Activated naive CD8-positive, alpha-beta T cell treated with anti-CD3 and anti-CD28 coated beads for 36 hours (primary cell): ENCODE measurements at places on chromosomes 12 and 14. TPM values are rescaled to one million over a fixed set of nuclear protein-coding genes. Genes with fewer than 3 reads are reported as not detected.

DNA sequence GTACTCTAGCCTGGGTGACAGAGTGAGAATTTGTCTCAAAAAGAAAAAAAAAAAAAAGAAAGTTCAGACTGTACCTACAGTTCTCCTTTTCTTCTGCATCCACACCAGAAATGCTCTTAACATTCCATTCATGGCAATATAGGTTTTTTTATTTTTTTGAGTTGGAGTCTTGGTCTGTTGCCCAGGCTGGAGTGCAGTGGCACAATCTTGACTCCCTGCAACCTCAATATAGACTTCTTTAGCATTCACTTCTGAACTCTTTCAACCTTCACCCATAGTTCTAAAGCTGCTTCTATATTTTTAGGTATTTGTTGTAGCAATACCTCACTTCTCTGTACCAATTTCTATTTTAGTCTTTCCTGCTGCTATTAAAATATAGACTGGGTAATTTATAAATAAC is 1095.7 kb downstream of the FLRT2 start:
- no peak overlapping the region for H3K4me3 ChIP-seq
- H3K36me3 ChIP-seq: no peaks in the 10 kb centered on the region
- H3K27ac ChIP-seq: no peak overlapping the region
- no peaks in the 10 kb centered on the region for H3K4me1 ChIP-seq
- no peaks in the 10 kb centered on the region for H3K27me3 ChIP-seq
- DNase-seq: no peak

GRCh38 chr12:57693317-57693658 is 644 bp upstream of the OS9 start:
- H3K27ac ChIP-seq: no peak overlapping the region
- H3K4me1 ChIP-seq: no peaks in the 10 kb centered on the region
- DNase-seq: no peak
- peaks cover 4% of the 10 kb centered on the region for H3K27me3 ChIP-seq
- no peak overlapping the region for H3K4me3 ChIP-seq

Gene CIT
- 42.4 TPM for total RNA-seq

Gene TAS2R13
- 0.12 TPM for total RNA-seq

Gene GRIP1
- total RNA-seq: 3.4 TPM

Gene MYO1H
- not detected for total RNA-seq

- H3K27ac ChIP-seq: peak overlapping the region; percentile 98
- peaks cover 53% of the 10 kb centered on the region for H3K4me1 ChIP-seq
- H3K27me3 ChIP-seq: no peaks in the 10 kb centered on the region
- DNase-seq: peak; percentile 69
These were observed 109.4 kb downstream of the ARF6 start for GRCh38 chr14:50001999-50002925.

DNA sequence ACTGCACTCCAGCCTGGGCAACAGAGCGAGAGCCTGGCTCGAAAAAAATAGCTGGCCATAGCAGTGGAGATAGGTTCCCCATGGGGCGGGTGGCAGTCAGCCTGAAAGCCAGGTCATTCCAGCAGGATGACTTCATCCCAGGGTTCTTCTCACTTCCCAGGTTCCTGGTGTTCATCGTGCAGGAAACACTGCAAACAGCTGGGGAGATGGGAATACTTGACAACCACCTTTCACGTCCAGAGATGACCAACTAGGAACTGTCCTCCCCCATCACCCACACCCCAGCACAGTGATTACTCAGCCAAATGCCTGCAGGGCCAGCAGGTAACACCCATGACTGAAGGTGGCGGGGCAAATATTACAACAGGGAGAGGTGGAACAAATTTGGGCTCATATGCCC is 1.7 kb downstream of the VSIG10 start:
- H3K4me3 ChIP-seq: no peak overlapping the region
- H3K36me3 ChIP-seq: no peaks in the 10 kb centered on the region
- no peak for DNase-seq
- peaks cover 6% of the 10 kb centered on the region for H3K4me1 ChIP-seq
- no peak overlapping the region for H3K27ac ChIP-seq

Gene METAP2
- total RNA-seq: 168 TPM

- peak overlapping the region; percentile 44 for H3K4me3 ChIP-seq
- DNase-seq: peak; percentile 49
- H3K36me3 ChIP-seq: peaks cover 1% of the 10 kb centered on the region
These were observed 391.2 kb downstream of the RAD51B start for GRCh38 chr14:68210729-68211299.

DNA sequence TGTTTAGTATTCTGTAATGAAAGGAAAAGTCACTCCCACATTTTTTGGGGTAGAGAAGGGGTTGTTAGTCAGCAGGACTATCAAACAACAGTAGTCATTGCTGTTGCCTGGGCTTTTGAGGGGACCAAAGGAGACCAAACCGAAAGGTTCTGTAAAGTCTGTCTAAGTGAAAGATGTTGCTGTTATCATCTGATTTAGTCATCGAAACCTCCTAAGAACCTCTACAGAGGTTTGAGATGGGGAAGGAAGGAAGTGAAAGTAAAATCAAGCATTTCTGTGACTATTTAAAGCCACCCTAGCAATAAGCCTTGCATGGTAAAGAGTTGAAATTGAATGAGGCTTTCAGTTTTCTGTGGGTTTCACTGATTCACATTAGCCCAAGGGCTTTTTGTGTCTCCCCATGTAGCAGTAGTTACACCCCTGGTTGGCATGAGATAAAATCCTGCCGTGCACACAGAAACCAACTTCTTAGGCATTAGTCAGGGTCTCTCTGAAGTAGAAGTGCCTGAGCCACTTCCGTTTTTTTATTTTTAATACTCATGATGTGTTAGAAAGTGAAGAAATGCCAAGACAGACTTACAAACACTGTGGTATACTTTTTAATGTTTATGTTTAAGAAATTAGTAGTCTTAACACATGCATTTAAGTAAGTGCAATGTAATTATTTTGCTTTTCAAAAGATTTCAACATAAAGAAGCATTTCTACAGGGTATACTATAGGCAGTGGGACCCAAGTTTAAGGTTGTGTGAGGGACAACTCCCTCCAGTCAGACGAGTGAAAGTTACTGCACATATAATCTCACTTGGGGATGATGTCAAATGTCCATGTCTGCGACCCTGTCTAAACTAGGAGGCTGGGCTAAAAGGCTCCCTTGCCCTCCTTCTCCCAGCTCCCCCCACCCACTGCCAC is 50.4 kb downstream of the DYRK2 start:
- peak overlapping the region; percentile 56 for H3K27ac ChIP-seq
- H3K4me3 ChIP-seq: peak overlapping the region; percentile 48
- DNase-seq: peak; percentile 62
- peaks cover 58% of the 10 kb centered on the region for H3K4me1 ChIP-seq

DNA sequence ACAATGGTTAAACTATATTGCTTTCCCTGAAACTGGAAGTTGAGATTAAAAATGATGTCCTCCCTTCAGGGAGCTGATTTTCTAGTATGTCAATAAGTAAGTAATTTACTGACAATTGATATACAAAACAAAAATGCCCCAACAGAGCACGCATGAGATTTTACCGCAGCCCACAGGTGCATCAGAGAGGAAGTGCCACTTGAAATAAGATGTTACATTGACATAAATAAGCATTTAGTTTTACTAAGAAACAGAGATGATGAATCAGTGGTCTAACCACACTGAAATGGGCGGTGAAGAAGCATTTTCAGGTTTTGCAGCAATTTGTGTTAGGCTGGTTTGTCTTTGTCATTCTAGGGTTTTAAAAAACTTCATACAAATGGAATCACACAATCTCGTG is 8.8 kb upstream of the CLECL1 start:
- peak overlapping the region; percentile 70 for H3K4me3 ChIP-seq
- H3K27ac ChIP-seq: peak overlapping the region; percentile 85
- H3K36me3 ChIP-seq: peaks cover 16% of the 10 kb centered on the region
- no peaks in the 10 kb centered on the region for H3K27me3 ChIP-seq
- DNase-seq: peak; percentile 73

Gene SLC22A17
- 2.9 TPM for total RNA-seq

Gene PRICKLE1
- total RNA-seq: 0.14 TPM

GRCh38 chr14:76331328-76332011 is 44.5 kb upstream of the ESRRB start:
- peaks cover 46% of the 10 kb centered on the region for H3K27me3 ChIP-seq
- no peaks in the 10 kb centered on the region for H3K4me1 ChIP-seq
- H3K4me3 ChIP-seq: no peak overlapping the region

Gene PSMB5
- 164 TPM for total RNA-seq

Gene CRACR2A
- 26.0 TPM for total RNA-seq

DNA sequence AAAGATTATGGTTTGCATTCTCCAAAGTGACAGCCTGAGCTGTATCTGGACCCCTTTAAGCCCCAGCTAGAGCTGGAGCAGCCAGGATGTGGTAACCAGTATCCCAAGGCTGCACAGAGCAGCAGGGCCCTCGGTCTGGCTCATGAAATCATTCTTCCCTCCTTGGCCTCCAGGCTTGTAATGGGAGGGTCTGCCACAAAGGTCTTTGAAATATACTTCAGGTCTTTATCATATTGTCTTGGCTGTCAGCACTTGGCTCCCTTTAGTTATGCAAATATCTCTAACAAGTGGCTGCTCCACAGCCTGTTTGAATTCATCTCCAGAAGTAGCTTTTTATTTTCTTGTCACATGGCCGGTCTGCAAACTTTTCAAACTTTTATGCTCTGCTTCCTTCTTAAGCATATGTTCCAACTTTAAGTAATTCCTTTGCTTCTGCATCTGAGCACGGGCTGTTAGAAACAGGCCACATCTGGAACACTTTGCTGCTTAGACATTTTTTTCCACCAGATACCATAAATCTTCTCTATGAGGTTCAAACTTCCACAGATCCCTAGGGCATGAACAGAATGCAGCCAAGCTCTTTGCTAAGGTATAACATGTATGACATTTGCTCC is 663.4 kb upstream of the MIS18BP1 start:
- DNase-seq: no peak
- H3K4me3 ChIP-seq: no peak overlapping the region
- H3K36me3 ChIP-seq: no peaks in the 10 kb centered on the region
- H3K4me1 ChIP-seq: no peaks in the 10 kb centered on the region
- H3K27ac ChIP-seq: no peak overlapping the region
- no peaks in the 10 kb centered on the region for H3K27me3 ChIP-seq

DNA sequence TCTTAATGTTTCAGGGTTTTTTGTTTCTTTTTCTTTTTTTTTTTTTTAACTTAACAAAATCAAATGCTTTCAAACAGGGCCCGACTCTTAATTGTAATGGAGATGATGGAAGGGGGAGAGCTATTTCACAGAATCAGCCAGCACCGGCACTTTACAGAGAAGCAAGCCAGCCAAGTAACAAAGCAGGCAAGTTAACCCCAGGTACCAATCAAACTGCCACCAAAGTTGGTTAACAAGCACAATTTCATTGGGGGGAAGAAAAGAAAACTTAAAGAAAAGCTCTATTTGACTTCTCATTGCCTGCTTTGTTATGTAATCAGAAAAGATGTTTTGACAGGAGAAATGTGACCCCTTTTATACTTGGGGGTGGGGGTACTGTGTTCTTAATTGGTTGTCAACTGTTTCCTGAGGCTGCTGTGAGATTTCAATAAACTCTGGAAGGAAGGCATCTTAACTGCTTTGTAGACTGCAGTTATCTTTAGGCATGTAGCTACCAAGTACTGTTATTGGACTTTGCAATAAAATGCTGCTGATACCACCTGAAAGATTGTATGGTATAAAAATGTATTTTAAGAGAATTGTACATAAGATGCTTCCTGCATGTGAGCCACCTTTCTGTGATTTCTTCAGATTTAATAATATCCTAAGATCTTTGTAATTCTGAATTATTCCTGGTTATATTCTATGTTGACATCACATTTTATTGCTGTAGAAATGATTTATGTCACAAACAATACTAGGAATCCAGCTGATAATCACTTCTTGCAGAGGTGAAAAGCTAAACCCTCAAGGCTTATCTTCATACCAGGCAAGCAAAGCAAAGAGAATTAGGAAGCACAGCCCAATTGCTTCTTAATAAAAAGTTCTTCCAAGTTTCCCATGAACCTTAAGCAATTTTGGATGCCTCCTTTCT is 26.9 kb downstream of the MAPKAPK5 start:
- H3K27ac ChIP-seq: no peak overlapping the region
- H3K4me1 ChIP-seq: peaks cover 7% of the 10 kb centered on the region
- peaks cover 30% of the 10 kb centered on the region for H3K36me3 ChIP-seq
- H3K27me3 ChIP-seq: no peaks in the 10 kb centered on the region
